Pulmonary artery endothelial cell (primary cell): ENCODE measurements at places on chromosomes 12 and 14. TPM values are rescaled to one million over a fixed set of nuclear protein-coding genes. Genes with fewer than 3 reads are reported as not detected.

KRT83 gene
- not detected in 2 replicates for total RNA-seq

RBP5 gene
- not detected in 2 replicates for total RNA-seq

GABARAPL1 gene
- 48.4 and 73.1 TPM in 2 replicates for total RNA-seq

PNMA1 gene
- 25.3 and 25.5 TPM in 2 replicates for total RNA-seq

P2RX2 gene
- total RNA-seq, result not detected in 2 replicates

STYK1 gene
- 21.8 and 25.5 TPM in 2 replicates for total RNA-seq

AQP2 gene
- not detected in 2 replicates for total RNA-seq

AP5M1 gene
- total RNA-seq, result 25.1 and 37.2 TPM in 2 replicates

LUM gene
- 0.07 and 0.46 TPM in 2 replicates for total RNA-seq

ZDHHC22 gene
- under 0.01 and 0.04 TPM in 2 replicates for total RNA-seq

ADAMTS20 gene
- not detected in 2 replicates for total RNA-seq

CISTR gene
- not detected in 2 replicates for total RNA-seq

VRK1 gene
- 35.9 and 44.7 TPM in 2 replicates for total RNA-seq

CALM1 gene
- 1,262 and 1,419 TPM in 2 replicates for total RNA-seq

DNA sequence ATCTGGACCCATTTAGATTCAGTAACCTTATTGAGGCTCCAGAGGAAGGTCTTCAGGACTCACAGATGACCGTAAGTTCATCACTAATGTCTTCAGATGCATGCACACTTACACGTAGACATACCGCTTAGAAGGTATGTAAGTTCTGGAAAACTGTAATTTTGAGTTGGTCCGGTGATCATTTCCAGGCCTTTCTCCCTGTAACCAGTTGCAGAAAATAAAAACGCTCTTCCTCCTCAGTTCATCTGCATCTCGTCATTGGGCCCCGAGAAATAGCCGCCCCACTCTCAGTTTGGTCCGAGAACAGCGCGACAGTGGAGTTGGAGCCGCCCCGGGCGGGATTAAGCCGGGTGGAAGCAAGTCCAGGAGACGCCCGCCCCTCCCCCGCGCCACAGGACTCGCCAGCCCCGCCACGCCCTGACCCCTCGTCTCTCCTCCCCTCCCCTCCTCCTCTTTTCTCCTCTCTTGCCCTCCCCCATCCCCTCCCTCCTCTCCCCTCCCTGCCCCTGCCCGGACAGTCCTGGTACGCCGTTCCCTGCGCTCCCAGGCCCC is 83.7 kb downstream of the TNFAIP2 start:
- no peak for DNase-seq

GRCh38 chr12:65280306-65280705 is 1.8 kb downstream of the MSRB3 start:
- no peak for DNase-seq

DNA sequence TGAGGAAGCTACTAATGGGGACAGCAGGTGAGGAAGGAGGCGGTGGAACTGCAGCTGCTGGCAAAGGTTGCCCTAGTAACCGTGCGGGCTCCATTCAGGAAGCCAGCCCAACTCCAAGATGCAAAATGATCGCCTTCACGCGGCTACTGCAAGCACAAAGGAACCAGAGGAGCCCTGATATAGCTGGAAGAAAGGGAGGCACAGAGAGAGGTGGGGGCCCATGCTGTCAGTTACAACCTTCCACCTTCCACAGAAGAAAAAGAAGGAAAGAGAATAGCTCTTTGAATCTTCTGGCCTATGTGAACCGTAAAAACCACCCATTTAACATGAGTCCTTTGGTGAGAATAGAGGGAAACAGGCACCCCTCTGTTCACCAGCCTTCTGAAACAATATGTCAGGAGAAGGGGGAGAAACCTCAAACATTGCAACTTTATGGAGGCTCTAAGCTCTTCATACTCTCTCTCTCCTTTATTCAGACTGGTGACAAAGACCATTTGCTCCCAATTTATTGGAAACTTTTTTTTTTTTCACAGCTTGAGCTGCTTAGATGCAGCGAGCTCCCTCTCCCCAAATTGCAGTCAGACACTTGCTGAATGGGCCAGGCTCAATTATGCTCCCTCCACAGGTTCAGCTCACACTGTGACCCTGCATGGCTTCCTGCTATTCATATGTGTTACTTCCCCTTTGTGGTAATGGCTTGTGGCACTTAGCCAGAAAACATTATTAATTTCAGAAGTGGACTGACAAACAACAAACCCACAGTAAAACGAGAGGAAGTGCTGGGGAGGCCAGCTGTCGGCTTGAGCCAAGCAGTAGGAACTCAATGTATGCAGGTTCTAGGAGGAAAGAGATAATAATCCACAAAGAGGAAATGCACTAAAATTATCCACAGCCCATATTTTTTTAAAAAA is 6.2 kb downstream of the DUSP6 start:
- DNase-seq, result peak; percentile 97

GRCh38 chr12:90254796-90255195 is 546.2 kb upstream of the ATP2B1 start:
- no peak for DNase-seq

GRCh38 chr14:104795781-104796686 is 486 bp upstream of the AKT1 start:
- no peak for DNase-seq

- DNase-seq, result no peak
These were observed 47.0 kb downstream of the INTS13 start for GRCh38 chr12:26890784-26891183.

GRCh38 chr14:66288511-66288910 is 197.7 kb upstream of the CCDC196 start:
- DNase-seq, result no peak

GRCh38 chr12:96354326-96354725 is 45.9 kb downstream of the CDK17 start:
- no peak for DNase-seq

GRCh38 chr12:25382311-25383106 is 131.8 kb upstream of the KRAS start:
- no peak for DNase-seq

DNA sequence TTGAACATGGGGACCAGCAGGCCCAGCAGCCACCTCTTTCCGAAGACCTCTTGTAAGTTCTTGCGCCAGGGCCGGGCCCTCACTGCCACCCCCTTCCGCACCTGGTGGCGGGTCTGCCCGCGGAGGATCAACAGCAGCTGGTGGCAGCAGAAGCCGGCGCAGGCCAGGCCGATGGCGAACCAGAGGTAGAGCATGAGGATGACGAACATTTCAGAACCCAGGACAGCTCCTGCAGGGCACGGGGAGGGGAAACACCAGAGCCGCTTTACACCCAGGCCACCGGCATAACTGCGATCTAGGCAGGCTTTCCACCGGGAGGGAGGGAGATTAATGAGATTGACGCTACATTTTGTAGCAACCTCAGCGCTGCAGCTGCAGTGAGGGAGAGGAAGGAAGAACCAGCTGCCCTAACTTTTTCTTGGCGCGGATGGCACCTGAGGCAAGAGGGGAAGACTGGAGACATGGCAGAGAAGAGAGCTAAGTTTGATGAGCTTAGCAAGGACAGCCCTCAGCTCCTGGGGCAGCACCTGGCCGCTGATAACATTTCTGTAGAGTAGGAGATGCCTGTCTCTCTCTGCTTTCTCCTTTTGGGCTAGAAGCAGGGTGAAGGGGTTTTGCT is 7.8 kb downstream of the ZDHHC22 start:
- no peak for DNase-seq

GRCh38 chr12:115920395-115921183 is 356.9 kb downstream of the MED13L start:
- no peak for DNase-seq

- no peak for DNase-seq
These were observed 80.1 kb downstream of the ETV6 start for GRCh38 chr12:11729439-11730150.
